ENCODE measurements at places on chromosomes 16 and 17.

- DNase-seq, result no peak
Observed at GRCh38 chr17:79921411-79922115, 82.3 kb upstream of the CBX4 start.

DNA sequence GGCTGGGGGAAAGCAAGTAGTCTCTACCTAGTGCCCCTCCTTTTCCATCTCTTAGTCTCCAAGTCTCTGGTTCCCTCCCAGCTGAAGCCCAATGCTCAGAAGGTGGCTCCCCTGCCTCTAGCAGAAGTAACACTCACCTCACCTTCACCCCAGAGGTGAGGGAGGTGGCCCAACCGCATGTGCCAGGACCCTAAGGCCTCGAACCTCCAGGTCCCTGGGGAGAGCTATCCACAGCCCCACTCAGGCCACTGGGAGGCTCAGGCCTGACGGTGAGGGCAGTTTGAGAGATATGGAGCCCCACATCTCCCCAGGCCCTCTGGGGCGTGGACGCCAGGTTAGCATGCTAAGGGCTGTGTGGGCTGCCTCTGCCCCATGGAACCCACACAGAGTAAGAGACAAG, 5.8 kb downstream of the CBLN1 start:
- no peak for DNase-seq

GRCh38 chr17:37168731-37169353, 206.9 kb upstream of the C17orf78 start:
- no peak for DNase-seq

DNA sequence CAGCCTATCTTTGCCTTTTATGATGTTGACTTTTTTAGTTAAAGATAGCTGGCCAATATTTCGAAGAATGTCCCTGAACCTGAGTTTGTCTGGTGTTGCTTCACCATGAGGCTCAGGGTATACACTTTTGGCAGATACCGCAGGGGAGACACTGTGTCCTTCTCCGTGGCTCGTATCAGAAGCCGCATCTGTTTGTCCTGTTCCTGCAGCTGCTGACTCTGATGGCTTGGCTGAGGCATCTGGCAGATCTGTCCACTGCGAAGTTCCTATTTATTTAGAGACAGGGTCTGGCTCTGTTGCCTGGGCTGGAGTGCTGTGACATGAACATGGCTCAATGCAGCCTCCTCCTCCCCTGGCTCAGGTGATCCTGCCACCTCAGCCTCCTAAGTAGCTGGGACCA, 93.5 kb downstream of the CRISPLD2 start:
- no peak for DNase-seq

DNA sequence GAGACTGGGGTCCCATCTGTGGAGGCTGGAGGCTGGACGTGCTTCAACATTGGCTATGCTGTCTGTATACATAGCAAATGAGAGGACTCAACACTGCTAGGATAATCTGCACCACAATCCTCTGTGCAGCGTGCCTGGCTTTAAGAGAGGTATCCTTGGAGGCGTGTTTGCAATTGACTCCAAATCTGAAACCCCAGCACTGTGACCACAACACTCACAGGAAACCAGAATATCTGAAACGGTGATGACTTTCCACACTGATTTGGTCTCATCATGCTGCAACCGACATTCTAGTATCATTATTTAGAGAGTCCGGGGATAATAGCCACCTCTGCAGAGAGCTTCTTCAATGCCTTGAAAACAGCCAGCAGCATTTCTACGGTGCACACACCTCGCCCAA, 35.1 kb downstream of the TLE7 start:
- no peak for DNase-seq

DNA sequence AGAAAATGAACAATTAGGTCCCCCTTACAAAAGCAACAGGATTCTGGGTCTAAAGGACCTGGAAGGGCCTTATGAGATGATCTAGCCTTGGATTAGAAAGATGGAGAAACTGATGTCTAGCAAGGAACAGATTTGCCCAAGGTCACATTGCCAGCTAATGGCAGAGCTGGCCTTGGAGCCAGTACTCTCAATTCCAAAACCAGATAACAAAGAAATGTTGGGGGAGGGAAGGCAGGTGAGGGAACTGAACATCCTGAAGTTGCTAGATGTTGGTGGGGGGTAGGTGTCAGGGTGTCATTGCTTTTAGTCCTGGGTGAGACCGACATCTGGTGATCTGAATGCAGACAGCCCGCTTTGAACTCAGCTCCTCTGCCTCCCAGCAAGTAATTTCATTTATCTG, 11.3 kb upstream of the ZNF423 start:
- DNase-seq, result no peak

Data from fibroblast of skin of back (primary cell).